T-helper 1 cell (primary cell): ENCODE measurements at places on chromosomes 11 and 22.

DNA sequence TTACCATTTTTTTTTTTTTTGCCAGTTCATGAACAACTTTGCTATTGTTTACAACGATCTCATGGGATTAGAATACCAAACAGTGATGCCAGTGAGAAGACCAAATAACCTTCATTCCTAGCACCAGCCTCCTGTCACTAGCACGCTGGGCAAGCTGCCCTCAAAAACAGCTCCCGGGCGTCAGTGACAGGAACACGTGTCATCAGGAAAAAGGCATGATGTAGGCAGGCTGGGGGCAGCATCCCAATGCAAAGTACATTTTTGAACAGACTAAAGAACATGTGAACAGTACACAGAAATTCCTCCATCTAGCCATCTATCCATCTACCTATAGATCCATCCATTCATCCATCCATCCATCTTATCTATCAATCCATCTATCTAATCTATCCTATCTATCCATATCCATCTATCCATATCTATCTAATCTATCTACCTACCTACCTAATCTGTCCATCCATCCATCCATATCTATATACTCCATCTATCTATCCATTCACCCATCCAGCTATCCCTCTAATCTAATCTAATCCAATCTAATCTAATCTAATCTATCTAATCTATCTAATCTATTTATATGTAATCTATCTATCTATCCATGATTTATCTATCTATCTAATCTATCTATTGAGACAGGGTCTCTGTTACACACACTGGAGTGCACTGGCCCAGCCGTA is 378.5 kb downstream of the SHANK2 start:
- DNase-seq, result no peak

- DNase-seq, result no peak
Observed at GRCh38 chr11:71078482-71078881, 173.9 kb downstream of the SHANK2 start.

DNA sequence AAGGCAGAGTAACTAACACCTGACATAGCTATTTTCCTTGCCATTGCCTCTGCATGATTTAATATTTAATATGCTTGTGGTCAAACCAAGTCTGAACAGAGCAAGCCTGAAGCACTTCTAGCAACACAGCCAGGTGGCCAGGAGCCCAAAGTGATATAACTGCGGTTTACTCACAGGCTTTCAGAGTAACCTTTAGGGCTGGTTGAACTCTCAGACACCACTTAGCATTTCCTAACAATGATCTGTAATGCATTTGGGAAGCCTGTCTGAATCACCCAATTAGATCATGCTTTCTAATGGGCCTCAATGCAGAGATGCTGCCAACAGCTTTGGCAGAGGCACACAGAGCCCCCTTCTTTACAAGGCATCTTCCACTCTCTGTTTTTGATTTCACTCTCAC is 96.1 kb downstream of the FDX1 start:
- DNase-seq, result no peak

- no peak for DNase-seq
Observed at GRCh38 chr11:12238420-12238819, 128.0 kb downstream of the MICAL2 start.

DNA sequence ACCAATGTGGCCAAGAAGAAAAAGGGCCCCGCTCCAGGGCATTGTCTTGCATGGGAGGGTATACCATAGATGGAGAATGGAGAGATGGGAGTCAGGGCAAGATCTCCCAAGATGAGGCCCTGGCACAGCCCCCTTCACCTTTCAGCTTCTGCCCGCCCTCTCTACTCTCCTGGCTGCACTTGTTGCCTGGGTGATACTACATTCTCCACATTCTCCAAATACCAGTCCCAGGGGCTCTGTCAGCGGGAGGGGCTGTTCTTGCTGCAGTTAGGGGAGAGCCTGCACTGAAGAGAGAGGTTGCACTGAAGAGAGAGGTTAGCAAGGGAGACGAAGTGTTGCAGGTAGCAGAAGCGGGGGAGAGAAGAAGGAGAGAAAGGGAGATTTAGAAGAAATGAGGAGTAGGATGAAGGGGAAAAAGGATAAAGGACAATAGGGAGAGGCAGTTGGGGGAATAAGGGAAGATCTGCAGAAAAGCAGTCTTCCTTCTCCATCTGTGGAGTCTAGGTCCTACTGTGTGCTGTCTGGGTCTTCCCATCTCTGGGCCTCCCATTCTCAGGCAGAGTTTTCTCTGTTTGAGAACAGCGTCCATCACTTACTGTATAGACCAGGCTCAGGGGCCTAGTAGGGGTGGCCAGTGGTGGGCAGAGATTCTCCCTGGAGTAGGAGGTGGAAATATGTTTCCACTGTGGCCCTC is 8.0 kb downstream of the PHLDB1 start:
- DNase-seq, result no peak

- no peak for DNase-seq
Observed at GRCh38 chr11:14065141-14065540, 102.6 kb downstream of the SPON1 start.

- no peak for DNase-seq
Observed at GRCh38 chr11:66324664-66325063, 7.8 kb upstream of the CD248 start.

DNA sequence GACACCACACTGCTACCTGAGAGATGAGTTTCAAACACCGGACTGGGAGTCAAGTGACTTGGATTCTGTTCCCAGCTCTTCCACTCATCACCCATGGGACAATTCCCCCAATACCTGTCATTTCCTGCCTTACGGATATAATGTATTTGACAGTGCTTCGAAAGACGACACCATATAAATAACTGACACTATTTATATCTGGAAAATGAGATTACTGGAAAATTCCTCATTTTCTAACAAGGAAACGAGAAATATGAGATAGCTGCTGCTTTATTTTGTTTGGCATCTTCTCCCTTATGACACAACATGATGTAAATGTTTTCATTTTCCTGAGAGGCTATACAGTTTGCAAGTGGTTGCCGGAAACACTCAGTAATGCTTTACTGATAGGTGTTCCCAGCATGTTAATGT is 8.6 kb downstream of the HSCB start:
- no peak for DNase-seq

DNA sequence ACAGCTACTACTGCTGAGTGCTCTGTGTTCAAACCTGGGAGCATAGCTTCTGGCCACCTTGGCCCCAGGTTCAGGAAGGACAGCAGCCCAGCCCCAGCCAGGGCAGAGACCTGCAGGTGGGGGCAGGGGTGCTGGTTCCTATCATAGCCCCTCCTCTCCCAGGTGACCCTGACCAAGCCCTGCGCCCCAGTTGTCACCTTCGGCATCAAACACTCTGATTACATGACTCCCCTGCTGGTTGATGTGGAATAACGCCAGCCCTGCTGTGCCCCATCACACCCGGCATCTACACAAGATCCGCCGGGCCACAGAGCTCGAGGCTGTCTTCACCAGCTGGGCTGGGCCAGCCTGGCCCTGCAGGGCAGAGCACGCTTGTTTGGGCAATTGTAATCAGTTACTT is 6.9 kb downstream of the SCGB1C1 start:
- no peak for DNase-seq

DNA sequence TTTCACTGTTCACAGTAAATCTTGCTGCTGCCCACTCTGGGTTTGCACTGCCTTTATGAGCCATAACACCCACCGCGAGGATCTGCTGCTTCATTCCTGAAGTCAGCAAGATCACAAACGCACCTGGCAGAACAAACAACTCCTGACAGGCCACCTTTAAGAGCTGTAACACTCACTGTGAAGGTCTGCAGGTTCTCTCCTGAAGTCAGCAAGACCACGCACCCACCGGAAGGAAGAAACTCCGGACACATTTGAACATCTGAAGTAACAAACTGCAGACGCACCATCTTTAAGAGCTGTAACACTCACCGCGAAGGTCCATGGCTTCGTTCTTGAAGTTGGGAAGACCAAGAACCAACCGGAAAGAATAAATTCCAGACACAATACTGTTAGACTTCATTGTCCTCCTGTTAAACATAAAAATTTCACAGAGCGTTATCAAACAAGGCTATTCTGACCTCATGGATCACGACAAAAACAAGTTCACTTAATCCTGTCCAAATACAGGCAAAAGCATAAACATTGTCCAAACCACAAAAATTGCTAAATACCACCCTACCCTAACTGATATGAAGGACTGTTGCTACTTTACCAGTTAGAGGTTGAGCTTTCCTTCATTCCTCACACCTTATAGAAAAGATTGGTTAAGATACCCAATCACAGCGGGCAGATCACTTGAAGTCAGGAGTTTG is 3.0 kb upstream of the CCDC117 start:
- no peak for DNase-seq

- no peak for DNase-seq
Observed at GRCh38 chr11:46649180-46649738, 31.9 kb downstream of the ATG13 start.

DNA sequence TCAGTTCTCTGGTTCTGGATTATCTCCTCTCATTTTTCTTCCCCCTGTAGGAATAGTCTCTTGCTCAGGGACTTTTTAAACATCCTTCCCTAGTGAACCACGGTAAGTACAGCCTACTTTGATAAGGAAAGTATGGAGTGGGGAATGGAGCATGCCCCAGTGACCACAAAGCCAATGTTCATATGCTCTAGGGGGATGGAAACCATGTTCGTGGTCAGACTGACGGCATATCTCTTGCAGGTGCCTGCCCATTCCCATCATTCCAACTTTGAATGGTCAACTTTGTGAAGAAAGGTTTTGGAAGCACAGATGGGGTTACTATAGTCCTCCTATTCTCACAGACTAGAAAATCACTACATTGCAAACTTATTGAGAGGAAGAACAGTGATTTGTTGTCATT is 332.5 kb upstream of the NCAM1 start:
- DNase-seq, result no peak

DNA sequence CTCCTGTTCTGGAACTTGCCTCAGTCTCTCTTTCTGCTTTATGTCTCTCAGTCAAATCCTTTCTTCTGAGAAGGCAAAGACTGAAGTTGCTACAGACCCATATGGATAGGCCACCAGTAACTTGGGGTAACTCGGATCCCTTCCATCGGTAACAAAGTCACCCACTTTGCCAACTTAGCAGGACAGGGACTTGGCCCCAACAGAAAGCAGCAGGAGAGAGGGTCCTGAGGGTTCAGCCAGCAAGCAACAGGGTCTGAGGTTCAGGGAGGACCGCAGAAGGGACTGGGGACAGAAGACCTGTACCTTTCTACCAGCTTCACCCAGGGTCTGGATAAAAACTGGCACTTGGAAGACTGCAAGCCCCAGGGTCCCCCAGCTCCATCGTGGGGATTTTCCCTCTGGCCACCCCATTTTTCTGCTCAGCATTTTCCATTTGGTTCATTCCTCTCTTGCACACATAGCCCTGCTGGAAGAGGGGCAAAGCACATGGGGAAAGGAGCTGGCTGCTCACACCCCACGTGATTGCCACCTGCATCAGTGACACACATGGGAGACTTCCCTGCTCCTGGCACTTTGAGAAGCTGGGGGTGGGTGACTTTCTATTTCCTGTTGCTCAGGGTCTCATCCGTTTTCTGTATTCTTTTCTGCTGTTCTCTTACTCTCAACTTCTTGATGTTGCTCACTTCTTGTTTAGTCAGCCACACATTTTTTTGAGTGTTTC is 34.6 kb upstream of the GNAZ start:
- no peak for DNase-seq

DNA sequence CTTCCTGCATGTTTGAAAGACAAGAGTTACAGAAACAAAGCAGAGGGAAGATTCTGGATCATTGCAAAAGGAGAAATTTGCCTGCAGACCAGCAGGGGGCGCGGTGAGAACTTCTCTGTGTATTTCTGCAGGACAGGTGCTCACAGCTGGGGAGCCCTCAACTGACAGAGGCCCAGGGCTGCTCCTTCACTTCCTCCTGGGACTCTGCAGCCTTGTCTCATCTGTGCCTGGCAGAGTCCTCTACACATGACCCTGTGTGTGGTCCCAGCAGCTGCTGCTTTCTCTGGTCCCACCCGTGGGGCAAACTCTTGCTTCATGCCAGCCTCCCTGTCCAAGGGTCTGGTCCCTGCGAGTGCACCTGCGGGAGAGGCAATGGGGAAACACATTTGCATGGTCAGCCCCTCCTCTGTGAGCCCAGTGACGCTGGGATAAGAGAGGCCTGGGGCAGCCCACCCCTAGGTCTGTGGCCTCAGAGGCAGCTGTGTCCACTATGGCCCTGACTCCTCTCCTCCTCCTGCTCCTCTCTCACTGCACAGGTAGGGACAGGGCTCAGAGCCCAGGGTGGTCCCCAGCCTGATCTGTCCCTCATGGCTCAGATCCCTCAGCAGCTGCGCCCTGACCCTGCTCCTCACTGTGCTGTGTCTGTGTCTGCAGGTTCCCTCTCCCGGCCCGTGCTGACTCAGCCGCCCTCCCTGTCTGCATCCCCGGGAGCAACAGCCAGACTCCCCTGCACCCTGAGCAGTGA is 43.2 kb upstream of the VPREB1 start:
- DNase-seq, result peak; percentile 52

DNA sequence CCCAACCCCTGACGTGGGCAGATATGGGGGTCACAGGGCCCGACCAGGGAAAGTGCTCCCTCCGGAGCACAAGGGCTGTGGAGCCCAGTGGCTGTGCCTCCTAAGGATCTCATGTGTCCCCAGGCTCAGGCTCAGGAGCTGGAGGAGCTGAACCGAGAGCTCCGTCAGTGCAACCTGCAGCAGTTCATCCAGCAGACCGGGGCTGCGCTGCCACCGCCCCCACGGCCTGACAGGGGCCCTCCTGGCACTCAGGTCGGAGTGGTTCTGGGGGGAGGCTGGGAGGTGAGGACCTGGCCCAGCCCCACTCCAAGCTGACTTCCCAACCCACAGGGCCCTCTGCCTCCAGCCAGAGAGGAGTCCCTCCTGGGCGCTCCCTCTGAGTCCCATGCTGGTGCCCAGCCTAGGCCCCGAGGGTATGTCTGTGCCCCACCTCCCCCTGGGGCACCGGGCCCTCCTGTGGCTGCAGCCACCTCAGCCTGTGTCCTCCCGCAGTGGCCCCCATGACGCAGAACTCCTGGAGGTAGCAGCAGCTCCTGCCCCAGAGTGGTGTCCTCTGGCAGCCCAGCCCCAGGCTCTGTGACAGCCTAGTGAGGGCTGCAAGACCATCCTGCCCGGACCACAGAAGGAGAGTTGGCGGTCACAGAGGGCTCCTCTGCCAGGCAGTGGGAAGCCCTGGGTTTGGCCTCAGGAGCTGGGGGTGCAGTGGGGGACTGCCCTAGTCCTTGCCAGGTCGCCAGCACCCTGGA is 2.5 kb downstream of the RASSF7 start:
- no peak for DNase-seq

- DNase-seq, result no peak
Observed at GRCh38 chr11:103850419-103851165, 185.8 kb upstream of the DDI1 start.

GRCh38 chr11:62217191-62217748 is 8.8 kb downstream of the SCGB2A1 start:
- DNase-seq, result no peak

DNA sequence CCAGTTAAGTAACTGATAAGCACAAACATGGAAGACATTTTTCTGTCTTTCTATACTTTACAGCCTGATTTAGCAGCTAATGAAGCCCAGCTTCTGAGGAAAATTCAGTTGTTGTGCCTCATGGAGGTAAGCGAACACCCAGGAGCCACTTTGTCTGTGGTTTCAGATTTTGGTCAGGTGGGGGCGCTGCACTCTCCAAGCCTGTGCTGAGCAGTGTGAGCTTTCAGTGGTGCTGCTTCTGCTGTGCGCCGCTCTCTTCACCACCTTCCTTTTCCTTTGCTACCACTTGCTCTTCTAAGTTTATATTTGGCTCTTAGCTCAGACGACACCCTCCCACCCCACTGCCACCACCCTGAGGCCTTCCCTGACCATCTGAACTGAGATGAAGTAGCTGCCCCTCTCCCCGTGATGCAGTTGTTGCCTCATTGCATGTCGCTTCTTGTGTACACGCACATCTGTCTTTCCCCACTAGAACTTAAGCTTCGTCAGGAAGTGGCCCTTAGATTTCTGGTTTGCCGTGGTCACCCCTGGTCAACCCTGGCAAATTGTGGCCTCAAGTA is 14.0 kb downstream of the PSMD13 start:
- DNase-seq, result peak; percentile 68
